Smooth muscle cell of trachea (primary cell): ENCODE measurements at places on chromosomes 7 and 10. TPM values are rescaled to one million over a fixed set of nuclear protein-coding genes. Genes with fewer than 3 reads are reported as not detected.

The CFAP46 gene
- total RNA-seq, result 0.50 and 1.5 TPM in 2 replicates

The SOSTDC1 gene
- 0.15 TPM in 1 of 2 replicates, not detected in the other for total RNA-seq

The GALNT17 gene
- total RNA-seq, result not detected in 2 replicates

The LEP gene
- total RNA-seq, result not detected in 2 replicates

The SLC39A12 gene
- total RNA-seq, result not detected in 2 replicates

The OPN1SW gene
- total RNA-seq, result not detected in 2 replicates

The CALML3 gene
- total RNA-seq, result not detected in 2 replicates

The AMZ1 gene
- total RNA-seq, result 0.15 and 1.3 TPM in 2 replicates

The HOGA1 gene
- 1.3 and 3.3 TPM in 2 replicates for total RNA-seq

The FOXI2 gene
- not detected in 2 replicates for total RNA-seq

The AVL9 gene
- total RNA-seq, result 46.0 and 51.1 TPM in 2 replicates

The DMTF1 gene
- total RNA-seq, result 53.1 and 88.9 TPM in 2 replicates

The MRC1 gene
- under 0.01 TPM in 1 of 2 replicates, not detected in the other for total RNA-seq

The AEBP1 gene
- 132 and 145 TPM in 2 replicates for total RNA-seq

The SLC26A5 gene
- not detected in 2 replicates for total RNA-seq

The GLI3 gene
- total RNA-seq, result 6.9 and 9.3 TPM in 2 replicates

The ARID5B gene
- total RNA-seq, result 92.2 and 105 TPM in 2 replicates

The FAM25C gene
- not detected in 2 replicates for total RNA-seq

The SYNPO2L gene
- total RNA-seq, result not detected in 2 replicates

The NYAP1 gene
- total RNA-seq, result 1.3 and 3.5 TPM in 2 replicates

The RADIL gene
- total RNA-seq, result 1.2 and 1.3 TPM in 2 replicates

The FAM180A gene
- 68.3 and 80.0 TPM in 2 replicates for total RNA-seq

The PLEKHS1 gene
- under 0.01 TPM in 1 of 2 replicates, not detected in the other for total RNA-seq

The UCMA gene
- total RNA-seq, result not detected in 2 replicates

The ECHDC3 gene
- 13.9 and 15.1 TPM in 2 replicates for total RNA-seq

The TRIM24 gene
- total RNA-seq, result 6.3 and 6.8 TPM in 2 replicates

The AOC1 gene
- total RNA-seq, result not detected in 2 replicates

The COBL gene
- under 0.01 TPM in 1 of 2 replicates, not detected in the other for total RNA-seq

The ADAM22 gene
- total RNA-seq, result 1.0 and 1.5 TPM in 2 replicates

The TMEM236 gene
- total RNA-seq, result under 0.01 TPM in 2 replicates

The DENND11 gene
- total RNA-seq, result 6.8 and 7.7 TPM in 2 replicates

The NKX2-3 gene
- not detected in 2 replicates for total RNA-seq

The PDK4 gene
- total RNA-seq, result 0.29 and 0.66 TPM in 2 replicates

The PRKAR2B gene
- 5.8 and 6.4 TPM in 2 replicates for total RNA-seq

The PNLIPRP1 gene
- not detected in 2 replicates for total RNA-seq

The MYOZ1 gene
- total RNA-seq, result 0.33 TPM in 1 of 2 replicates, not detected in the other

The TMEM26 gene
- total RNA-seq, result 1.7 and 2.8 TPM in 2 replicates

The MMP21 gene
- 0.17 TPM in 1 of 2 replicates, not detected in the other for total RNA-seq

The POR gene
- total RNA-seq, result 98.8 and 178 TPM in 2 replicates

The SEPHS1 gene
- total RNA-seq, result 29.9 and 32.6 TPM in 2 replicates

The CYP3A4 gene
- not detected in 2 replicates for total RNA-seq

The EPO gene
- total RNA-seq, result not detected in 2 replicates

The EBF3 gene
- 9.9 and 16.5 TPM in 2 replicates for total RNA-seq

The CCL24 gene
- not detected in 2 replicates for total RNA-seq

The PIK3CG gene
- under 0.01 TPM in 1 of 2 replicates, not detected in the other for total RNA-seq

The FAM25G gene
- not detected in 2 replicates for total RNA-seq

The ZP3 gene
- total RNA-seq, result 0.87 and 7.1 TPM in 2 replicates

The ACHE gene
- 2.2 TPM in 1 of 2 replicates, not detected in the other for total RNA-seq

The PRLHR gene
- total RNA-seq, result not detected in 2 replicates

The HMX3 gene
- total RNA-seq, result not detected in 2 replicates

The TRPV6 gene
- total RNA-seq, result not detected in 2 replicates

The SPDYE2B gene
- total RNA-seq, result not detected in 2 replicates

The ZNF365 gene
- total RNA-seq, result 2.9 and 3.8 TPM in 2 replicates

The PRKCQ gene
- 0.17 TPM in 1 of 2 replicates, not detected in the other for total RNA-seq

The TMEM273 gene
- not detected in 2 replicates for total RNA-seq
